ENCODE measurements at places on chromosomes 7 and 10.

DNA sequence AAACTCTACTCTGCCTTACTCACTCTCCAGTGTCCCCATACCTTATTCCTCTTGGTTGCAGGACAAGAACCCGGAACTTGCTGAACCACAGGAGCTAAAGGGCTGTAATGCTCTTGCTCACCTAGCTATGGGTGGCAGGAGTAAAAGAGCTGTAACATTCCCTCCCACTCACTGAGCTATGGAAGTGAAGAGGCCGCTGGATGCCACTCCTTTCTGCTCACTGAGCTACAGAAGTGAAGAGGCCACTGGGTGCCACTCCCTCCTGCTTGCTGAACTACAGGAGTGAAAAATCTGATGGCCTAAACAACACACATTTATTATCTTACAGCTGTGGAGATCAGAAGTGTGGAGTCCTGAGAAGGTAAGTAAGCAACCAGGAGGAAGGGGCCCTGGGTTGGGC, 17.5 kb downstream of the MRPS24 start:
- DNase-seq = no peak

- no peak for DNase-seq
Observed at GRCh38 chr7:13980474-13980873, 9.0 kb downstream of the ETV1 start.

DNA sequence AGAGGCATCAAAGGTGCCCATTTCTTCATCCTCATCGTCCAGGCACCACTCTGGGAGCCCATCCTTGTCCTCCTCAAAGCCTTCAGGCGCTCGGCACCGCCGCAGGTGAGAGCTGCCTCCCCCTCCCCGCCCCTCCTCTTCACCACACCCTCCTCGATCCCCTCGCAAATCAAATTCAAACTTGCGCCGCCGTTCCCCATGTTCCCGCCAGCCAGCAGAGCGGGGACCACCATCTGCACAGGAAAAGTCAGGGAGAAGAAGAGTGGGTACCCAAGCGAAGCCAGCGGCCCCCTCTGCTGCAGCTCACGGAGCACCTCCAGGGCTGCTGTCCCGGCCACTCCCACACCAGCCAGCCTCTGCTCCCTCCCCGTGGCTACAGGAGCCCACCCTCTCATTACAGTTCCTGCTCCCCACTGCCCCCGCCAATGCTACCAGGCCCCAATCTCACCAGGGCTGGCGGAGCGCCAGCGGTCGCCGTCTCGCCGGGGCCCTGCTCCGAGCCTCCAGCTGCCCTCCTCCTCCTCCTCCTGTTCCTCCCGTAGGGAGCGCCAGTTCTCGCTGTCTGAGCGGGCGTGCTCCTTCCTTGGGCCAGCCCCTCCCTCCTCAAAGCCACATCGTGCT, 7.7 kb downstream of the GIGYF1 start:
- DNase-seq = no peak

DNA sequence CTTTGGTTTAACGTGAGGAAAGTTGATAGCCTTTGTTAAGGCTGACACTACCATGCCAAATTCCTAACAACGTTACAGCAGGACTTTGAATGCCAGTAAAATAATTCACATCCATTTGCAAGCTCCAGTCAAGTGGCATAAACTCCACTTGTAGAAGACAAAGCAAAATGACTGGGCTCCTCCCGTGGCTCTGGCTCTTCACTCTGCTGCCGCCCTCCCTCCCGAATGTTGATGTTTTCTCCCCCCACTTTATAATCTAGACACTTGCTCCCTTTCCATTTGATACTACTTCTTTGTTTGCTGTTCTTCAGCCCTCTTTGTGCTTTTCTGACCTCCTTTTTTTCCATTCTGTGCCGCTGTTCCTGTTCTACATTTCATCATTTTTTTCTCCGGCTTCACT, 22.8 kb upstream of the ITGB8 start:
- DNase-seq = no peak

DNA sequence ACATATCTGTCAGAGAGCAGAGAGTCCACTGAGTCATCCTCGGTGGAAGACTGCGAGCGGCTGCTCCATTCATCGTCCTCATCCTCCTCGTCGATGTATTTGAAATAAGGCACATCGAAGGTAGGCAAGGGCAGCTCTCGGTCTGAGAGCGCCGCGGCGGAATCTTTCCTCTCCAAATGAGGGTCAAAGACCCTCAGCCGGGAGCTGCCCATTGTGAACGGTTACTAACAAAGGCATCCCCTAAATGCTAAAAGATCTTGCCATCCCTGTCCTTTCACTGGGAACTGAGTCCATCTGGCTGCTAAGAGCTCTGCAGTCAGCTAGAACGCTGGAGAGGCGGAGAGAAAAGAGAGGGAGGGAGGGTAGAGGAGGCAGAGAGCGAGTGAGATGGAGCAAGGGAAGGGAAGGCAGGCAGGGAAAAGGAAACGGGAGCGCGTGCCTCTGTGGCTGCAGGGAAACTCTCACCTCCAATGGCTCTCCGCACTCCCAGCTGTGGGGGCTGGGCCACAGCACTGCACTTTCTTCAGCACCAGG, 163.4 kb downstream of the RAPGEF5 start:
- DNase-seq = no peak

DNA sequence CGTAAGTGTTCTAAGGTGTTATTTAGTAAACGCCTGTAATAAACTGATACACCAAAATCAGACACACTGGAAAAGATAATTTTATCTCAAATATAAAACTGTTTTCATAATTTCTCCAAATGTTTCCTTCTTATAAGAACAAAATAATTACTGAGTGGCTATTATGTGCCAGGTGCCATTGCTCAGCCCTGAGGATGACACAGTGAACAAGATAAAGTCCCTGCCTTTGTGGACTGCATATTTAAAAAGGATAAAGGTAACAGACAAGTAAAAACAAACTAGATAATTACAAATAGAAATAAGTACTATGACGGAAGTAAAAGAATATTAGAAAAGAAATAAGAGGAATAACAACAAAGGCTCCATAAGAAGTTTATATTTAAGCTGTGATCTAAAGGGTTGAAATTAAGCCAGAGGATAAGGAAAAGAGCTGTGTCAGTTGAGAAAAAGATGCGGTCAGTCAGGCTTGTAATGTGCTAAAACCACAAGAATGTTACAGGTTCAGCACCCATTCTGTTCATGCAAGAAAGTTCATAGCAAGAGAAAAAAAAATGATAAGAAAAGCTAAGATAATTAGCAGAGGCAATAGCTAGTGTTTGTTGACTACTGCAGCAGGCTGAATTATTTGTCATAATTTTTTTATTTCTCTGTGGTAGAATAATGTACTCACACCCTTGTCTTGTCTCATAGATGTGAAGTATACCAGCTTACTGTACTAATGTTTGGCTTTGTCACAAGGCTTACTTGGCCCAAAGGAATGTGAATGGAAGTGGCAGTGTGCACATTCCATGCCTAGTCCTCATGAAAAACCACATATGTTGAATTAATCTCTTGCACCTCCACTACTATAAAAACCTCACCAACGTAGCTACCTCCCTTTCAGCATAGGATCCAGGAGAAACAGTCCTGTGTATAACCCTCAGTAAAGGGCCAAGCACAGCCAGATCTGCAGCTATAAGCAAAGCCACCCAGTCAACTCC, 75.1 kb downstream of the CRPPA start:
- no peak for DNase-seq

DNA sequence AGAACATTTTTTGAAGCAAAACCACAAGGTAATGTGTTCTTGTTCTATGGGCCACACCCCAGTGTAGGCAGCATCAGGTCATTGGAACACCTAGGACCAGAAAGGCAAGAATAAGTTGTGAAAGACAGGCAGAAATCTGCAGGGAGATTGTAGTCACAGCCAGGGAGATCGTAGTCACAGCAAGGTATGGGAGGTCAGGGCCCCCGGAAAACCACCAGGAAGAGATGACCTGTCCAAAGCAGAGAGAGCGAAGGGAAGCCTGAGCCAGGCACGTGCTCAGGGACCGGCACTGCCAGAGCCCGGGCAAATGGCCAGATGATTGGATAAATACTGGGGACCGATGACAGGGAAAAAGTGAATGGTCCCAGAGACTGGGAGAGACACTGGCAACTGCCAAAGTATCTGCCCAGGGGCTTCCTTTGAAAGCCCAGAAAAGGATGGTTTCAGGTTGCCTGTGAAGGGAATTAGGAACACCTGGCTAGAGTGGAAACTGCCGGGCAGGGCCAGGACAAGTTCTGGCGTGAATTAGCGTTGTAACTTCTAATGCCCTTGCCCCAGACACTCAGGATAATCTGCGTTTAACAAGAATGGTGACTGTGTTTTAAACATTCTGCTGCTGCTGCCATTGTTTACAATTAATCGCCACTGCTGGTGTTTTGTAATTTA, 3.9 kb upstream of the NOBOX start:
- DNase-seq = no peak

- no peak for DNase-seq
Observed at GRCh38 chr7:86925221-86925620, 134.2 kb downstream of the ELAPOR2 start.

- DNase-seq = no peak
Observed at GRCh38 chr7:111242141-111242755, 151.3 kb downstream of the LRRN3 start.

GRCh38 chr10:18325889-18326531, 185.8 kb downstream of the CACNB2 start:
- no peak for DNase-seq

DNA sequence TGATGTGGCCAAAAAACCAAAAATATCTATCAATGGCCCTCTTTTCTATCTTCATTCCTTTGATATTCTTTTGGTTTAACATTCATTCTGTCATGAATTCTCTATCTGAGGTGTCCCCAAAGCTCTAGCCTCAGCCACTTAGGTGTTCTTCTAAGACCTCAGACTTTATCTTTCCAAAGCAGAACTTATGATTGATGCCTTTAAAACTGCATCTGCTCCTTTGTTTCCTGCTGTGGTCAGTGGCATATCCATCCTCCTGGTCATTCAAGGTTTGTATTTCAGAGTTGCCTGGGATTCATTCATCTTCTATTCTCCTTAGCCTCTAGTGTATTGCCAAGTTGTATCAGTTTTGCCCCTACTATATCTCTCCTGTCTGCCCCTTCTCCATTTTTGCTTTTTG, 30.6 kb downstream of the FHIP2A start:
- no peak for DNase-seq

GRCh38 chr7:77791336-77791735, 6.9 kb downstream of the TMEM60 start:
- DNase-seq = no peak

- no peak for DNase-seq
Observed at GRCh38 chr10:104028146-104028545, 57.5 kb downstream of the COL17A1 start.

DNA sequence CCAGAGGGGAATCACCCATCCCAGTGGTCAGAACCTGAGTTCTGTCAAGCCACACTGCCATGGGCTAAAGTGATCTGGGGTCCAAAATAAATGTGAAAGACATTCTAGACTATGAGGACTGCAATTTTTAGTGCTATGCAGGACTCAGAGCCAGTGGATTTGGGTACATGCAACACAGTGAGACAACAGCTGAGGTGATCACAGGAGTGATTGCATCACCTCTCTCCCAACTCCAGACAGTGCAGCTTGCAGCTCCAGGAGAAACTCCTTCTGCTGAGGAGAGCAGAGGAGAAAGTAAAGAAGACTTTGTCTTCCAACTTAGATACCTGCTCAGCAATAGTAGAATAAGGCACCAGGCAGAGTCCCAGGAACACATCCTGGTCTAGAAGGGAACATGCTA, 682.0 kb upstream of the POT1 start:
- DNase-seq = no peak

DNA sequence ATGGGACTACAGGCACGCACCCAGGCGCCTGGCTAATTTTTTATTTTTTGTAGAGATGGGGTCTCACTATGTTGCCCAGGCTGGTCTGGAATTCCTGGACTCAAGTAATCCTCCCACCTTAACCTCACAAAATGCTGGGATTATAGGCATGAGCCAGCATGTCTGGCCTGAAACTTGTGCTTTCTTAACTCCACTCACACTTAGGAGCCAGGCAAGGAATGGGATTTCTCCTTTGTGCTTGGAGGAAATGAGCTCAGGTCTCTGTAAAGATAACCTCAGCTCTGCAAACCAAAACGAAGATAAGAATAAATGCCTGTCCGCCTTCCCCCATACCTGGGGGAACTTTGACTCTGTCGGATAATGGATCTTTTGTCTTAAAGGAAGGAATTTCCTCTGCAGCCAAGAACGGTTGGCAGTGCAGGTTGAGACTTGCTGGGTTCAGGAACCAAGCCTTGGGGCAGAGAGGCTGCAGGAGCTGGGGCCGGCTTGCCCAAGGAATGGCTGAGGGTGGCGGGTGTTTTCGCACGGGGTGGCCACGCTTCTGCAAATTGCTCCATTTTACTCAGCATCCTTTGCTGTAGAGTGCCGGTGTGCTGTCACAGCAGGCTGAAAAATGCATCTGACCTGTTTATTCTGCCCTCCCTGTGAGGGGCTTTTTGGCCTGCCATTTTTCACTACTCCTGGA, 174.2 kb downstream of the KIAA1217 start:
- DNase-seq = no peak

GRCh38 chr7:46738796-46739195, 817.7 kb upstream of the IGFBP3 start:
- no peak for DNase-seq

DNA sequence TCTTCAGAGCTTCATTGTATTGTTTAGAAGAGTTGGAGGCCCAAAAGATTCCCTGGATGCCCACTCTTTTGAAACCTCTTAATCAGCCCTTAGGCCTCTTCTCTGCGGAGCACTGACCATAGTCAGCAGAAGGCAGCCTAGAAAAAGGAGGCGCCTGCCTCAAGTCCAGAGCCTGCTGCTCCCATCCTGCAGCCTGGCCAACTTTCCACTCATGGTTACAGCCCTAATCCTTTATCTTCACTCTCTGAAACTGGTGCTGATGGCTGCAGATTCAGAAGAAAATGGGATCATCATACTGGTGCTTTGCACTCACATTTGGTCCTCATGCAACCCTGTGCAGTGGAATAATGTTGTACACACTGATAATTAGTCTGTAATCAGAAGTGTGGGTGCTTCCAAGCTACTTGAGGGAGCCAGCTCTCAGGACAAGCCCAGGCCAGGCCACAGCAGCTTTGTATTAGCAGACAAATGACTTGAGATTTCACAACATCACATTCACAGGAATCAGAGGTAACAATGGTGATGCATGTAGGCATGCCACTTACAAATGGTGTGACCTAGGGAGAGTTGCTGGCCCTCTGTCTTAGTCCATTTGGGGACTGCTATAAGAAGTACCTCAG, 272.9 kb downstream of the GALNT17 start:
- DNase-seq = no peak

DNA sequence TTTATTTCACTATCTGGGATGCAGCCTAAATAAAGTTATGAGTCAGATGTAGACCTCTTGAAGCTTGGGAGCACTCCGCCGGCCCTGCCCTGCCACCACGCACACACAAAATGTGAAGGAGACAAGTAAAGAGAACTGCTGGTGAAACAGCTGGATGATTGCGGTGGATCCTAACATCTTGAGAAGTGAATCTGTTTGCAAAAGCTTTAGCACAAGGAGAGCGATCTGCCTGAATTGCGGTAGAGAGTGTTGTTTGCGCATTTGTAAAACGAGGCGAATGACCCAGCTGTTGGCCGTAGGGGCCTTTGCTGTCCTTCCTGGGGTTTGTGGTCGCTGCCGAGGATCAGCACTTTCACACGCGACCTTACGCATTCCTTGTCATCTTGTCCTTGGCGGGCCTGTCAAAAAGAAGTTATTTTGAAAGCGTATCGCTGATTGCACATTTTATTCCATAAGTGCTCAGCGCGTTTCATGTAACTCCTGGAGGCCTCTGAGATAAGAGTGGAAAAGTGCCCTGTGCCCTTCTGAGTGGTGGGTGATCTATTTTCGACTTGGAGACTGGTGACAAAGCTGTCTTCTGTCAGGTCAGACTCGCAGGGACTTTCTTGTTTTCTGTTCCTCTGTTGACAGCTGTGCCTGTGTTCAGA, 40.8 kb downstream of the RBM20 start:
- DNase-seq = no peak

Measured in activated T-cell treated with anti-CD3 and anti-CD28 coated beads for 1 hour (primary cell).